ENCODE measurements at places on chromosomes 1 and 21. TPM values are rescaled to one million over a fixed set of nuclear protein-coding genes. Genes with fewer than 3 reads are reported as not detected.

Gene CFHR5
- not detected for total RNA-seq

Gene HES3
- total RNA-seq = not detected

Gene LRRC71
- not detected for total RNA-seq

Gene INSRR
- total RNA-seq = not detected

Gene LAMC2
- 13.8 TPM for total RNA-seq

Gene DIO1
- not detected for total RNA-seq

Gene RYR2
- total RNA-seq = 0.12 TPM

Gene BEST4
- 0.19 TPM for total RNA-seq
